Thyroid gland (tissue), 4 donors: ENCODE measurements at places on chromosomes 6 and 20. TPM values are rescaled to one million over a fixed set of nuclear protein-coding genes. Genes with fewer than 3 reads are reported as not detected.

- DNase-seq, result no peak
Observed at GRCh38 chr6:10854922-10855632, 16.7 kb upstream of the MAK start.

GRCh38 chr6:157600807-157601206, 219.8 kb downstream of the ZDHHC14 start:
- no peak for DNase-seq

- DNase-seq, result no peak
Observed at GRCh38 chr6:170145272-170145592, 145.6 kb downstream of the DLL1 start.

The TRIM40 gene
- not detected for total RNA-seq

GRCh38 chr6:53251033-53251672, 97.6 kb downstream of the ELOVL5 start:
- no peak for DNase-seq
